Hepatocyte (in vitro differentiated cells): ENCODE measurements at places on chromosomes 4 and X. TPM values are rescaled to one million over a fixed set of nuclear protein-coding genes. Genes with fewer than 3 reads are reported as not detected.

DNA sequence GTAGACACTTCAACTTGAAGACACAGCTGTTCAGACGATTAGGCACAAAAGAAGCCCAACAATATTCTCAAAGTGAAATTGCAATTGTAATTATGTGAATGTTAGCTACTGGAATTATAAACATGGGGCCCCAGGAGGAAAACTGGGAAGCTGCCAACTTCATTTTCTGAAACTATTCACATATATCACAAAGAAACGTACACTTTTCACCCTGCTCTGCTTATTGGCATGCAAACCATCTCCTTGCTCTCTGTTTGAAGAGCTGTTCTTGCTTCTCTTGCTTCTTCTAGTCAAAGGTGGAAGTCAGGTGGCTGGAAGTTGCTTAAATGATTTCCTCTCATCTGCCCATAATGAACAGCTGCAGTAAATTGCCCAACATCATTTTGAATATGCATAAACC is 320.1 kb downstream of the CFAP299 start:
- no peak for DNase-seq

The EOLA2 gene
- total RNA-seq = 15.9 and 18.8 TPM in 2 replicates

The TEX11 gene
- total RNA-seq = 0.20 TPM in 1 of 2 replicates, not detected in the other

- DNase-seq = no peak
Observed at GRCh38 chrX:19774905-19775304, 112.5 kb downstream of the SH3KBP1 start.

The FAM47A gene
- total RNA-seq = not detected in 2 replicates

The FGD1 gene
- 4.7 and 9.0 TPM in 2 replicates for total RNA-seq
